ENCODE measurements at places on chromosomes 7 and 10. TPM values are rescaled to one million over a fixed set of nuclear protein-coding genes. Genes with fewer than 3 reads are reported as not detected.

DNA sequence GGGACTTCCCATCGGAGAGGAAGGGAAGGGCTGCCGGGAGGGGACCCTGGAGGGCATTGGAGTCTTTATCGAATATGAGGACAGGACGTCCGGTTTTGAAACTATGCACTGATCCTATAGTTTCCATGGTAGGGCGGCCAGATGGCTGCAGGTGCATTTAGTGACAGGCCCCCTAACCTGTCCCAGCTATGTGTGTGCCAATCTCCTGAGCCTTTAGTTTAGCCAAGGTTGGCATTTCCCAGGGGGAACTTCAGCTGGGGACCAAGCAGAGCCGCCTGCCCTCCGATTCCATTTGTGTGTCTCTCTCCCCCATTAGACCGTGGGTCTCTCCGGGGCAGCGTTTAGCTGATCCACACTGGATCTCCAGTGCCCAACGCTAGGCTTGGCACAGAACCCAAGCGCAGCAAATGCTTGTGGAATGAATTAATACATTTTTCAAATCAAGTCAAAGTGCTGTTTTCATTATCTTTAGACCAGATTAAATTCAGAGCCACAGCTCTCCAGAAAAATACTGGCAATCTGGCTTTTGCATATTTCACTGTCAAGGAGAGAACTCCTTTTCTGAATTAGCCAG is 19.9 kb downstream of the TMEM270 start:
- no peak for DNase-seq

- DNase-seq = no peak
Measured at GRCh38 chr7:42197451-42197850, 39.6 kb downstream of the GLI3 start.

GRCh38 chr10:57338823-57339558 is 928.7 kb downstream of the IPMK start:
- no peak for DNase-seq

GRCh38 chr7:47866120-47866519 is 82.1 kb downstream of the PKD1L1 start:
- DNase-seq = no peak

DNA sequence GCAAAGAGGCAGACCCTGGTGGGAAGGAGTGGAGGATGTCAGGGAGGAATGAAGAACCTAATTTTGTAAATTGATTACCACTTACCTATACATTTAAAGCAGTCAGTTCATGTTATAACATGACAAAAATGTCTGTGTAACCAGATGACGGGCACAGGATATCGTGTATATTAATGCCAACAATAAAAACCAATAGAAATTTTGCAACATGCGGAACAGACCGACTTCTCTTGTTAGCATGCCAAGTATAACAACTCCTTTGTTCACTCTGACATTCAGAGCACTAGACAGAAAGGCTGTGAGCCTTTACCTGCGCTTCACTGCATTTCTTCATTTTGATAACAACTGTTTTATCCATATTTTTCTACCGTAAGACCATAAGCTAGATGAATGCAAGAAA is 29.9 kb downstream of the CDK6 start:
- no peak for DNase-seq

DNA sequence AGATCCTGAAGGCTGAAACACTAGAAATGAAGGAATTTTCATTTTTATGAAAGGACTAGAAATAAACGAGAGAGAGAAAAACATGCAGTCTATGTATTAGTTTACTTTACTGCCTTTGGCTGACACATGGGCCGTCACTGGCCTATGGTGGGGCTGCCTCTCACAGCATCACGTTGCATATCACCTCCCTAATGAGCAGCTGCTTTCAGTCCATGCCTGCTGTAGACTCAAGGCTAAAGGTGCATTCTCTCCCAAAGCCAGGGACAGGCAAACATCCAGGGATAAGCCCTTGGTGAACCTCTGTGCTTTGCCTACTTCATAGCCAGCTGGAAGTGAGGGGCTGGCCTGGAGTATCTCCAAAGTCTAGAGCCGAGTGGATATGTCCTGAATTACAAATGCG is 359.4 kb downstream of the GPAM start:
- DNase-seq = no peak

- DNase-seq = no peak
Measured at GRCh38 chr7:112447406-112447805, 2.9 kb upstream of the IFRD1 start.

GRCh38 chr7:81770728-81771223 is 929 bp upstream of the HGF start:
- DNase-seq = no peak

DNA sequence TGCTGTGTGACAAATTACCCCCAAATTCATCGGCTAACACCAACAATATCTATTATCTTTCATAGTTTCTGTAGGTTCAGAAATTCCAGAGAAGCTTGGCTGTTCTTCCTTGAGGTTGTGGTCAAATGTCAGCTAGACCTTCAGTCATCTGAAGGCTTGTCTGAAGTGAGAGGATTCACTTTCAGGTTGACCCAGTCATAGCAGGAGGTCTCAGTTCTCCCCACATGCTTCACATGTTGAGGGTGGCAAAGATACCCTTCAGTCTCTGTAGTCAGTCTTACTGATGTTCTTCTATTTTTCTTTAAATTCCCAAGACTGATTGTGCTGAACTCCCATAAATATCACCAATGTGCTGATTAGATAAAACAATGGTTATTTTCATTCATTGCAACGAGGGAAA is 1692.0 kb downstream of the REEP3 start:
- DNase-seq = no peak

SFTPA1 gene
- total RNA-seq = 0.28 TPM

DNA sequence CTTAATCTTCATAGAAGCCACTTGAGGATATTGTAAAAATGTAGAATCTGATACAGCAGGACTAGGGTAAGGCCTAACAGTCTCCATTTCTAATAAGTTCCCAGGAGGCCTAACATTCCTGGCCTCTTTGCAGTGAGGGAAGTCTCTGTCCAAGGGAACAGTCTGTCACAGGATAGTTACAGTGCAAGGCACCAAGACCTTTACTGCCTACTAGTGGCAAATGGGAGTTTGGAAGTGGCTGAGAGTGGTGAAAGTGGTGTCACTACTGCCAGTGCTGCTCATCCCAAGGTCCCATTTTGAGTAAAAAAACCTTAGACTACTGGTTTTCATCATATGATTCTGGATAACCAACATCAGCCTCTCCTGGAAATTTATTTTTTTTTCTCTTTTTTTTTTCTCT is 619.5 kb upstream of the SEMA3D start:
- no peak for DNase-seq

DNA sequence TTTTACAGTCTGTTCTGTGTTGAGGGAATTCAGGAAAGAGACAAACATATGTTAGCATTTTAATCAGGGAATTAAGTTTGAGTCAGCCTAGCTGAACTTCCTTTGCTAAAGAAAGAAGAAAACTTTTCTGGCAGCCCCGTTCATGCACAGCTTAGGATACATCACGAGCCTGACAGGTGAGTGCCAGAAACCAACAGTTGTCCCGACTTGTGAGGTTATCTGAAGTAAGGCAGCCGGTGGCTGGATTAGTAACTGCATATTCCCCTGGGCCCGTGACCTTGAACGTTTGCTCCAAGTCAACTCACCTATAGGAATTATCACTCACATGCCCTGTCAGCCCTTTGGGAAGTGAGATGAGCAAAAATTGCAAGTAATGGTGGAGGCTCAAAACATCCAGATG is 24.1 kb downstream of the RBM17 start:
- no peak for DNase-seq

DNA sequence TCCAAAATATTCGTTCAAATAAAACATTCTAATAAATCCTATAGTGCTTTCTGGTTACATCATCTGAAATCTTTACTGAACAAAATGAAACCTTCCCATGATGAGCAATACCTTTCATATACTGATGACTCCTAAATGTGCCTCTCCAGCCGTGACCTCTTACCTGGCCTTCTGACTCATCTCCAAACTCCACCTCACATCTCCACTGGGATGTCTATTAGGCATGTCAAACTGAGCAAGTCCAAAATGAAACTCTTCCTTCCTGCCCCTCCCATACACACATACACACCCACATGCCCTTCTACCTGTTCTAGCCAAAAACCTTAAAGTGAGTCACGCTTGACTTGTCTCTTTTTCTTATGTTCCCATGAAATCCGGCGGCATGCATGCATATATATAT is 22.9 kb downstream of the GSAP start:
- no peak for DNase-seq

DNA sequence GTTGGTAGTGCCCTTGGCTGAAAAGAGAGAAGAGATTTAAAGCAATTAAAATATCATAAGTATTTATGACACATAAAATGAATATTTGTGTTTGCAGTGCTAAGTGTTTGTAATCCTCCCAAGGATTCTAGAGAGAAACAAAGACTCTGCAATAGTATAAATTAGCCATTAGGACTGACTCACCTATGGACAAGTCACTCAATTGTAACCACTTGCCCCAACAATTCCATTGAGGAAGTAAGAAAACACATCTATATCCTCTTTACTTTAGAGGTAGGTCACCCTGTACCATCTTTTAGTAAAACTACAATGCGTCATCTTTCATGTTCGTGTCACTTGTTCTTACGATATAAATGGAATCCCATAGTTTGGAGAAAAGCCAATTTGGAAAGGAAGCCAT is 85.7 kb upstream of the INHBA start:
- no peak for DNase-seq

SMO gene
- total RNA-seq = 3.3 TPM

Data from pancreas (tissue), 10 donors.